PC-3 (cell line): ENCODE measurements at places on chromosomes 4 and X.

DNA sequence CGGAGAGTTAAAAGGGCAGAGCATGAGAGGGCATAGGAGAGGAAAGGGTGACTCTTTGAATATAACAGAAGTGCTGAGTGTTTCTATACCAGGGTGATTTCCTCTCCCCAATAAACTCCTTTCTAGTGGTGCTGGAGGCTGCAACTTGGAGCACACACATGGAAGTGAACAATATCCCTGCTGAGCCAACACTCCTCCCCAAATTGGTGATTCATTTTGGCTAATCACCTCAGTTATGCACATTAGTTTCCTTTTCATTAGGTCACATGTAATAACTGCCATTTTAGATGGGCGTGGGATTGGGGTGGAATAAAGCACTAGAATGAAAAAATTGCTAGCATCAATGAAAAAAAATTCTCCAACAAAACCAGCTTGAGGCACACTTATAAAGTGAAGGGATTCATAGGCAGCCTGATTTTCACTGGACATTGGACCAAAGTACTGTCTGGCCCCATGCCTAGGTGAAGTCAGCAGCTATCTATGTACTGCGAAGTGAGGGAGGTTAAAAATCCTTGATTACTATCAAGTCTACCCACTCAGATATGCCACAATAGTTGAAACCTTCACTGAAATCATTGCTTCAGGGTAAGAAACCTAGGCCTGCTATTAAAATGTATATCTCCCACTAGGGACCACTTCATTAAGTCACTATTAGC lies 174.0 kb downstream of the GLUD2 start:
- no peak overlapping the region for H3K27ac ChIP-seq
- no peak for DNase-seq
- no peaks in the 10 kb centered on the region for H3K27me3 ChIP-seq

DNA sequence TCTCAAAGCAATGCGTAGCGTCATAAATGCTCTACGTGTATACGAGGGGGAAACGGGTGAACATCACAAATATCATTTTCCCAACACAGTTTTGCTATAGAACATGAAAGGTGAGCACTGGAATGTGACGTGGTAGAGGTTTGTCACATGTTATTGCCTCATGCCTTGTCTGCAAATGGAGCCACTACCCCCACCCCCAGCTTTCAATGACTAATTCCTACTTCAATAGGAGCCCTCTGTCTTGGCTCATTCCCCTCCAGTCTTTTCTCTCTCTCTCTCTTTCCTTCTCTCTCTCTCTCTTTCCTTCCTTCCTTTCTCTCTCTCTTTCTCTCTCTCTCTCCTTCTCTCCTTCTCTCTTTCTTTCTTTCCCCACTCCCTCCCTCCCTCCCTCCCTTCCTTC lies 127.0 kb downstream of the STOX2 start:
- DNase-seq = no peak
- H3K27me3 ChIP-seq = peaks cover 49% of the 10 kb centered on the region
- no peak overlapping the region for H3K4me3 ChIP-seq
- no peaks in the 10 kb centered on the region for H3K36me3 ChIP-seq
- H3K4me1 ChIP-seq = no peaks in the 10 kb centered on the region
- H3K27ac ChIP-seq = no peak overlapping the region

DNA sequence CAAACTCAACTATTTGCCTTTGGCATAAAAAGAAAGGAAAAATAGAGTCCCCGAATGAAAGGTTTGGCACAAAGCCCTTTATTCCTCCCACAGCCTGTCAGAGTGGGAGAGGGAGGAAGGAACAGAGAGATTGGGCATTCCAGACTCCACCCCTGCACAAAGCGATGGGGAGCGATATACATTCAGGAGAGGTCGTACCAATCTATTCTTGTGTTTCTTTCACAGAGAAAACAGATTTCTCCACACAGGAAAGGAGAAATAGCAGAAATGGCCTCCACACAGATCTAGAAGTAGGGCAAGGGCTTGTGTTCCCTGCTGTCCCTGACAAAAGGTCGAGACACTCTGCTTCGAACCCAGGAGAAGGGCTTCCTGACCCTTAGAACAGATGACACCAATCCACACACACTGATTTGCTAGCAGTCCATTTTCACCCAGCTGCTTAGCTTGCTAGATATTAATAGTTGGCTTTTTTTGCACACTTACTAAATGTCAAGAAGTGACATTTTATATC lies 197.4 kb downstream of the MAML3 start:
- no peak for DNase-seq
- no peaks in the 10 kb centered on the region for H3K36me3 ChIP-seq
- no peak overlapping the region for H3K27ac ChIP-seq
- H3K4me1 ChIP-seq = no peaks in the 10 kb centered on the region
- H3K27me3 ChIP-seq = no peaks in the 10 kb centered on the region
- no peak overlapping the region for H3K4me3 ChIP-seq

GRCh38 chr4:151997461-151997860 lies 236.7 kb upstream of the GATB start:
- no peaks in the 10 kb centered on the region for H3K27me3 ChIP-seq
- H3K4me1 ChIP-seq = no peaks in the 10 kb centered on the region
- H3K4me3 ChIP-seq = no peak overlapping the region

DNA sequence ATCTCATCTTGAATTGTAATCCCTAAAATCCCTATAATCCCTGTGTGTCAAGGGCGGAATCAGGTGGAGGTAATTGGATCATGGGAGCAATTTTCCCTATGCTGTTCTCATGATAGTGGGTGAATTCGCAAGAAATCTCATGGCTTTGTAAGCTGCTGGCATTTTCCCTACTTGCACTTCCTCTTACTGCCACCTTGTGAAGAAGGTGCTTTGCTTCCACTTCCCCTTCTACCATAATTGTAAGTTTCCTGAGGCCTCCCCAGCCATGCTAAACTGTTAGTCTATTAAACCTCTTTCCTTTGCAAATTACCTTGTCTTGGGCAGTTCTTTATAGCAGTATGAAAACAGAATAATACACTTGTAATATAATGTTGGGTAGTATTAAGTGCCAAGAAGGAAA lies 1087.4 kb upstream of the SLIT2 start:
- H3K4me3 ChIP-seq = no peak overlapping the region
- no peak overlapping the region for H3K27ac ChIP-seq
- no peaks in the 10 kb centered on the region for H3K27me3 ChIP-seq
- no peaks in the 10 kb centered on the region for H3K4me1 ChIP-seq
- H3K36me3 ChIP-seq = no peaks in the 10 kb centered on the region

DNA sequence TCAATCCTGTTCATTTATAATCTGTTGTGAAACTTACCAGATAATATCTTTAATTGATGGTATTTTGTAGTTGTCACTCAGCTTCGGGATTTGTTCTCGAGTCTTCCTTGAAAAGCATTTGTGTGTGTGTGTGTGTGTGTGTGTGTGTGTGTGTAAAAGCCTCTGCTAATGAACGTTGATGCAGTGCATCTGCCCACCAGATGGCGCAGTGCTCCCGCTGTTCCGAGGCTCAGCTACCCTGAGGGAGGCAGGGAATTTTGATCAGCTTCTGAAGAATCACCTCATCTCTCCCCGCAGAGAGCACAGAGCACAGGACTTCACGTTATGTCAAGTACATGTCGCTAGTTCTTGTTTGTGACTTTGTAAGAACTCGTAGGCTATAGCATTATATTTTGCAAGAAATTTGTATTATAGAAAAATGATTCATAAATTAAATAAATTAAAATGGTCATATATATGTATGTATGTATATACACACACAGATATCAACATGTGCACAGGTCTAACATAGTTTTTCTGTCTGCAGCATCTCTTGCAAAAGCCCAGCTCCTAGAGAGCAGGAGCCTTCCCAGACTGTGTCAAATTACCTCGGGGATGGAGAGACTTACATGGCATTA lies 316.7 kb upstream of the IGFBP7 start:
- H3K4me3 ChIP-seq = no peak overlapping the region
- no peaks in the 10 kb centered on the region for H3K36me3 ChIP-seq
- DNase-seq = peak; percentile 90
- H3K27ac ChIP-seq = no peak overlapping the region
- H3K27me3 ChIP-seq = peaks cover 12% of the 10 kb centered on the region; the same call in 1 of the 2 replicates

DNA sequence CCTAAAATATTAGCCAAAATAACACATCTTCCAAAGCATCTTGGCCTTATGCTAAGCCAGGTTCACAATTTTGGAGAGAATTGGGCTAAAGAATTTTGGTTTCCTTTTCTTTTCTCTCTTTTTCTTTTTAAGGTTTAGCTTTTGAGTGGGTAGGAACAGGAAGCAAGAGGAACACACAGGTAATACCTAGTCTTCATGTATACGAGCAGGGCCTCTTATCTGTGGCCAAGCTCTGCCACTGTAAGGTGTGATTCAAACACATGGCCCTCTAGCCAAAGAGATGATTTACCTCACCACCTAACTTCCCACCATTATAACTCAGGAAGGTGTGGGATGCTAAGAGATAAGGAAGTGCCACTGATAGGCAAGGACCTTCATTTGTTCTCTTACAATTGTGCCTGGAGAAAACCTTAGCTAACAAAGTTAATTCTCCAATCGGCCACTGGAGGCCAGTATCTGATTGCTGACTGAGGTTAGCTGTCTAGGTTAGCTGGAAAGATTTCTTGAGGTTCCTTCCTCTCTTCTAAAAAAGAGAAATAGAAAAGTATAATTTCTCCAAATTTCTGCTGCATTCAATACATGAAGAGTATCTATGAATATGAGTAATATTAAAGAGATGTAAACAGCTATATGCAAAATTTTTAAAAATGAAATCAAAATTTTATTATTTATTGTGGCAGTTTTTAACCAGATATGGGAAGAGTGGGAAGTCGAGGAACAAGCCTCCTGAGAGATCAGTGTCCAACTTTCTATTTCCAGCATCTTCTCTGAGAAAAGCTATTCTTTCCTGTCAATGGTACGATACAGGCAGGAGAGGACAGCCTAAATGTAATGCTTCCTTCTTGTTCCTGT lies 30.1 kb upstream of the BBS7 start:
- no peak overlapping the region for H3K4me3 ChIP-seq
- peak; percentile 66 for DNase-seq
- H3K36me3 ChIP-seq = no peaks in the 10 kb centered on the region
- H3K27me3 ChIP-seq = peaks cover 30% of the 10 kb centered on the region

- H3K27ac ChIP-seq = peak overlapping the region; percentile 3; the same call in 1 of the 2 replicates
- peaks cover 12% of the 10 kb centered on the region for H3K4me1 ChIP-seq
- H3K4me3 ChIP-seq = no peak overlapping the region
- H3K27me3 ChIP-seq = no peaks in the 10 kb centered on the region
Observed at GRCh38 chr4:99395595-99396364, 39.4 kb downstream of the ADH7 start.

- H3K36me3 ChIP-seq = no peaks in the 10 kb centered on the region
- DNase-seq = peak; percentile 83
- H3K4me1 ChIP-seq = peaks cover 13% of the 10 kb centered on the region
- peak overlapping the region; percentile 74 for H3K27ac ChIP-seq
Observed at GRCh38 chrX:105098812-105099211, 121.7 kb downstream of the TEX13A start.

DNA sequence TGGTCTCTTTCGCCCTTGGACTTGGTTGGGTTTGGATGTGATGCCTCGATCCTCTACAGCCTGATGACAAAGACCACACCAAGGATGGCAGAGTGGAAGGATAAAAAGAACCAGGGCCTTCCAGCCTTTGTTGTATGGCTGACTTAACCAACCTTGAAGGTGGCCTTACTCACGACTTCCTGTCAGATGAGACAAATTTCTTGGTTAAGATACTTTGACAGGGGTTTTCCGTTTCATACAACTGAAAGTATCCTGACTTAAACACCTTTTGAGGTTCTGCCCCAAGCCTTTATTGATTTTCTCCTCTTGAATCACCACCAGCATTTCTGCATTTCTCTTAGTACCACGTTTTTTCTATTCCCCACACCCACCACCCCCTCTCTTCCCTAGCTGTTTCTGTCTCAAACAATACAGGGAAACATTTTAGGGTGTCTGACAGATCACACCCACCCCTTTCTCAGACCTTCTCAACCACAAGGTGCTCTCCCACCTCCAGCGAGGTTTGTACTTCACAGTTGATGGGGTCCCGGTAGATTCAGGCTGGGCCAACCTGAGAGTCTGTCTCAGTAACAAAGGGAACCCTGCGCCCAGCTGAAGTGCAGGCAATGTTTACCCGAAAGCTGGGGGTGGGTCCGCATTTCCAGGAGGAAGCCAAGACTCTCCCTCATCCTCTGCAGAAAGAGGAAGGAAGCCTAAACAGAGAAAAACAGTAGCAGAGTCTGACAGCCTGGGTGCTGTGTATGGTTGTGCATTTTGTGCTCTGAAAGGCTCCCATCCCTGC lies 5.0 kb upstream of the TSPAN5 start:
- H3K27me3 ChIP-seq = no peaks in the 10 kb centered on the region
- no peaks in the 10 kb centered on the region for H3K36me3 ChIP-seq
- peak; percentile 48 for DNase-seq
- peaks cover 45% of the 10 kb centered on the region for H3K4me1 ChIP-seq
- peak overlapping the region; percentile 62 for H3K27ac ChIP-seq
- H3K4me3 ChIP-seq = no peak overlapping the region

DNA sequence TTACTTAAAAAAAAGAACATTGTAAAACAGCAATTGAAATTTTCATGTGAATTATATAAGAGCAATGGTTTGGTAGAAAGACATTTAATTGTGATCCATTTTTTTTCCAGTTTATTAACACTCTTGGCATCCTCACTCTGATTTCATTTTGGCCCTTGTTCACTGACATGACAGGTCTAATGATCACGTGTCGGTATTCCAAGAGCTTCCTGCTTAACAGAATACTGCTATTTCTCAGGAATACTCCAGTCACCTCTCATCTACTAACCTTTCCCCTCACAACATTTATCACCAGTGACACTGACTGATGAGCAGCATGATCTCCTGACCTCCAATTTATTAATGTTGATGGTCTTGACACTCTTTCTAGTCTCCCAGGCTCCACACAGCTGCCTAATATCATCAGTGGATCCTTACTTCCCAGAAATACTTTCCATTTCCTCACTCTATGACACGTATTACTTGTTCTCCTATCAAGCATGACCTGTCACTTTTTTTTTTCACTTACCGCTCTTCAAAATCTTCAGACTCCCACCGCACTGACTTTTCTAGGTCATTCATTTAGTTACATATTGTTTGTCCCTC lies 847.8 kb upstream of the SLIT2 start:
- H3K27ac ChIP-seq = no peak overlapping the region
- no peaks in the 10 kb centered on the region for H3K36me3 ChIP-seq
- H3K27me3 ChIP-seq = no peaks in the 10 kb centered on the region
- DNase-seq = no peak

DNA sequence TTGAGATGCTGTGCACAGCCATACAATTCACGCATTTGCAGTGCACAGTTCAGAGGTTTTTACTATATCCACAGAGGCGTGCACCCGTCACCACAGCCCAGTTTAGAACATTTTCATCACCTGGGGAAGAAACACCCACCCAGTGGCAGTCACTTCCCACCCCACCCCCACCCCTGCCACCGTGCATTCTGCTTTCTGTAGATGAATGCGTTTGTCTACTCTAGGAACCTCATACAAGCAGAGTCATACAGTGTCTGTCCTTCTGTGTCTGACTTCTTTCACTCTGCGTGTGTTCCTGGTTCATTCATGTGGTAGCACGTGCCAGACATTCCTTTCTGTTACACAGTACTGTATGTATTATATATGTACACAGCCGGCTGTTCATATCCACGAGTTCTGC lies 122.8 kb downstream of the TBL1X start:
- no peak for DNase-seq
- no peak overlapping the region for H3K27ac ChIP-seq
- H3K27me3 ChIP-seq = no peaks in the 10 kb centered on the region
- no peaks in the 10 kb centered on the region for H3K36me3 ChIP-seq
